ENCODE measurements at places on chromosomes 7 and 10. TPM values are rescaled to one million over a fixed set of nuclear protein-coding genes. Genes with fewer than 3 reads are reported as not detected.

- no peak for DNase-seq
Observed at GRCh38 chr10:55277549-55277948, 476.5 kb upstream of the PCDH15 start.

- DNase-seq: no peak
Observed at GRCh38 chr10:104638861-104639589, 2.1 kb upstream of the SORCS3 start.

- no peak for DNase-seq
Observed at GRCh38 chr7:2010551-2011265, 222.0 kb downstream of the MAD1L1 start.

DNA sequence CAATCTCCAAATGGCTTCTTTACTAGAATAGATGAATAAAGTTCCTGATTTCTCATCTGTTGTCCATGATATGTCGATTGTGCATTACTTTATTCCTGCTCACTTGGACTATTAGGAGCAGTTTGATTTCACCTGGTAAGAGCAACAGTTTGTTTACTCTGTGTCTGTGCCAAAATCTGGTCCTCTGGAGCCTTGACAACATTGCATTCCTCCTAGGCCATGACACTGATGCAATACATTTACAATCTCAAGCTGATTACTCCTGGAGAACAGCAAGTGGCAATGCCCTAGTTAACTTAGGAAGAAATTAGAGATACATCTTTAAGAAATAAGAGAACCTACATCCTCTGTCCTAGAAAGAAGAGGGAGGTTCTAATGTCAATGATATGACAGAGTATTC is 71.8 kb downstream of the SGCE start:
- peak; percentile 34 for DNase-seq

DNA sequence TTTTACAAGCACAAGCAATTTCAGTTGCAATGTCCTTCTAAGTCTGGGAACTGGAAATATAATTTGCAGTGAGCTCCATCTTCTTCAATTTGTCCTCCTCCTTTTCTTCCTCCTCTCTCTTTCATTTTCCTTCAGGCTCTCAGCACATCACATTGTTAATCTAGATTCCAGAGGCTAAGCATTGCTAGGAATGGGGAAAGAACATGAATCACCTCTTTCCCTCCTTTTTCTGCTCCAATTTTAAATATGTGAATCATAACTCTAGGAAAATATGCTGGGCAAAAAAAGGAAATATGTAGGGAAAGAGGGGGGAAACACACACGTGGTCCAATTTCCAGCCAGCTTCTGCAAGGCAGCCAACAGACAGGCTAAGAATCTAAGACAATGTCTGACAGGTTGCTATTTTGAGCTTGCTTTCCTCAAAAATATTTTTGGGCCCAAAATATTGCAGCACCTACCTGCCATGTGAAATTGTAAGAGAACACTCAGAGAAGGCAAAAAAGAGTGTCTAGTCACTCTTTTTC is 72.7 kb upstream of the NUPR2 start:
- no peak for DNase-seq

GRCh38 chr10:114646426-114646825 is 11.6 kb downstream of the ABLIM1 start:
- no peak for DNase-seq

DNA sequence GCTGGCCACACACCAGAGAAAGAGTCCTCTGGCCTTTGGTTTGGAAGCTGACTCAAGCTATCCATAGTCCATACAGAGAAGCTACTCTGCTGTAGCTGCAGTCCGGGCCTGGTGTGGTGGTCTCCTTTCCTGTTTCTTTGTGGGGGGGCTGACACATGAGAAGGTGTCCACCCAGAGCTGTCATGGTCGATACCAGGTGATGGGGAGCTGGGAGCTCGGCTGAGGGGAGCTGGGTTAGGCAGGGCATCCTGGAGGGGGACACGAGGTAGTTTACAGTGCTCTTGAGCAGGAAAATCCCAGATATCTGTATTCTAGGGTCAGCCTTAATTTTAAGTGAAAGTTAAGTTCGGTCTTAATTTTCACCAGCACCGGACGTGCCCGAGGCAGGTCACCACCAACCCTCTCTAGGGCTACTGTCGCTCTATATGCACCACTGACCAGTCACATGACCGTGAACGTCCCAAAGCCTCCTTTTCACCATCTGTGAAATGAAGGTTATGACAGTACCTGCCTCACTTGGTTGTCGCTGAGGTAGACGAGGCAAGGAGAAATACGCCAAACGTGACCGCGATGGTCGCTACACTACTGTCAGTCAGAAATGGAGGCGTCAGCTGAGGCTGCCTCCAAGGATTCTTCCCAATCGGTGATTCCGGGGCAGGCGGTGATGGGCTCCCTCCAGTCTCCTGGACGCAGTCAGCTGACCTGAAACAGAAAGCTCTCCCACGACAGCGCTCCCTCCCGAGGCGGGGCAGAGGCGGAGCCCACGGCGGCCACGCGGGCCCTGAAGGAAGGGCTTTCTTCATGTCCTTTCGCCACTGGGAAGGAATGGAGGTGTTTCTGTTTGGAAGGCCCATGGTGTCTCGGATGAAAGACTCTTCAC is 69.4 kb upstream of the SHH start:
- no peak for DNase-seq

DNA sequence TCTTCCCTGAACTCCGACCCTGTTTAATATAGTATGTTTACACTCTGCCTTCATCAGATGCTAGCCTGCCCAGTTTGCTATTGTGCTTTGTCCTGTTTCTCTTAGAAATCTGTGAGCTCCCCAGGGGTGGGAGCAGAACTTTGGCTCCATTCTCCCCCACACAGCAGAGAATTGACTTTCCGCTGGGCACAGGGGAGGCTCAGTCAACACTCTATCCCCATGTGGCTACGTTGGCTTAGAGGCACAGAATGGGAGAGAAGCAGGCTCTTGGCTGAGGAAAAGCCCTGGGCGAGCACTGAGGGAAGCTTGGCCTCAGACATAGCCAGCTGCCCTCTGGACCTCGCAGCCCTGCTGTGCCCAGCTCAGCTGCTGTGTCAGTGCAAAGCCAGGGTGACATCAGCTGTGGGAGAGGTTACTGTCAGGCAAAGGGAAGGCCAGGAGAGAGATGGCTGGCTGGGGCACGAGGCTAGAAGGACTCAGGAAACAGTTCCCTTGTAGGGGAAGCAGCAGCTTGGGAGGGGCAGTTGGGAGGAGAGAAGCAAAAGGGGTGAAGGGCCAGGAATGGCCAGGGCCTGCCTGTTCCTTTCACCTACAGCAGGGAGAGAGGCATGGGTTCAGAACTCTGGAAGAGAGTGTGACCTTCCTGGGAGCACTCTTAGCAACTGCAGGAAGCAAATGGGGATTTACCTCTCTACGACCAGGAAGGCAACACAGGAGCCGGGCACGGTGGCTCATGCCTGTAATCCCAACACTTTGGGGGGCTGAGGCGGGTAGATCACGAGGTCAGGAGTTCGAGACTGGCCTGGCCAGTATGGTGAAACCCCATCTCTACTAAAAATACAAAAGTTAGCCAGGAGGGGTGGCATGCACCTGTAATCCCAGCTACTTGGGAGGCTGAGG is 5.8 kb upstream of the SCD start:
- DNase-seq: no peak

GRCh38 chr10:99682752-99683151 is 23.4 kb downstream of the ENTPD7 start:
- DNase-seq: no peak

DNA sequence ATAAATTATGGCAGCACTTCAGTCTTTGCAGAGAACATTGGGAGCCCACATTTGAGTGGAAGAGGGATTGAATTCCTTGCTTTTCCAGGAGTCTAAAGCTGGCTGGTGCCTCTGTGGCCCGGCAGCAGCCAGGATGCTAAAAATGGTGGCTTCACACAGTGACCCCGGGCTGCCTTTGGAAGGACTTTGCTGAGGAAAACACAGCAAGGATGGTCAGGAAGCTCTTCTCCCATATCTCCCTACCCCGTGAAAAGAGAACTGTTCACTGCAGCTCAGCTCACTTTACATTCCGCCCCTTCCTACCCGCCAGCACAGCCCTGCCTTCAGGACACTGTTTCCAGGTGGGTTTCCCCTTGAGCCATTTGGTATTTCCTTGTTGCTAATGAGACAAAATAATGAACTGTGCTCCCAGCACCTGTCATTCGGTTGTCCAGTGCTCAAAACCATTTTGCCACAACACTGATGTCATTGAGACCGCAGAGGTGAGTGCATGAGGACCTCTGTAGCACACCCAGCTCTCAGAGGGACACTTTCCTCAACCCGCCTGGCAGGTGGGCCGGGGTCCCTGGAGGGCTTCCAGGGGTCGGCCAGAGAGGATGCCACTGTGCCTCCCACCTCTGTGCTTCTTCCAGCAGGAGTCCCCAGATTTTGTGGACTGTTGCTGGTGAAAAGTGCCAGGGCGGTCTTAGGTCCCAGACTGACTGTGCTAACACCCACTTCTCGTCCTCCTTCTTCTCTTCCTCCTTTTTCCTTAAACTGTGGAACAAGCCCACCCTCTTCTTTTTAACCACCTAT is 255.7 kb upstream of the PPP2R2D start:
- DNase-seq: no peak

GRCh38 chr10:96034625-96035024 is 8.8 kb upstream of the CCNJ start:
- DNase-seq: no peak

- no peak for DNase-seq
Observed at GRCh38 chr10:132521466-132522102, 16.0 kb upstream of the INPP5A start.

DNA sequence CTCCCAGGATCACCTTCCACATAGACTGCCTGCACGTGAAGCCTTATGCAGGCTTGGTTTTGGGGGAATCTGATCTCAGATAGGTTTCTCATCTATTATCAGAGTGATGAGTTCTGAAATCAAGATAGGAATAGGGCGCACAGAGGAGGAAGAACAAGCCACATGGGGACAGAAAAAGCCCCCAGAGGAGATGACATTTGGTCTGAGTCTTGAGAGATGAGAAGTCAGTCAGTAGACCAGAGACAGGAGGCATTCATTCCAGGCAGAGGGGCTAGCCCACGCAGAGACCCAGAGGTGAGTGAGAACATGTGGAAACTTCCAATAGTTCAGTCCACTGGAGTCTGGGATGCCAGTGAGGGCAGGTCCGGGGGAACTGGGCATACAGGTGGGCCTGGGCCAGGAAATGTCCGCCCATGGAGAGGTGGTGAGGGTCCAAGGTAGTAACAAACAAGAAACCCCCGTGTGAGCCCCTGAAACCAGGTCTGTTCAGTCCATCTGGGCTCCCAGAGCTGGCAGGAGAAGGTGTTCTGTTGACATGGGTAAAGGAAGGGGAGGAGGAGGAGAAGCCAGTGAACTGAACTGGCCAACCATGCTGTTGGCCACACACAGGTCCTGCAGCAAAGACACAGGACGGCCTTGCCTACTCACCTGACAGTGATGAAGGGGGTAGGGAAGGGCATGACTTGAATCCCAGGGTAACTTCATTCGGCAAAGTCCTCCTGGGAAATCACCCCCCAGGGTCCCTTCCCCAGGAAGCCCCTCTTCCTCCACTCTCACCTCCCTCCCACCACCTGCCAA is 69.3 kb upstream of the SMNDC1 start:
- DNase-seq: no peak

- peak; percentile 94 for DNase-seq
Observed at GRCh38 chr7:81769891-81770727, at the start of gene HGF. HGF (minus strand) TSS chr7:81770047; CDS start chr7:81769971, 76 bp downstream.

DNA sequence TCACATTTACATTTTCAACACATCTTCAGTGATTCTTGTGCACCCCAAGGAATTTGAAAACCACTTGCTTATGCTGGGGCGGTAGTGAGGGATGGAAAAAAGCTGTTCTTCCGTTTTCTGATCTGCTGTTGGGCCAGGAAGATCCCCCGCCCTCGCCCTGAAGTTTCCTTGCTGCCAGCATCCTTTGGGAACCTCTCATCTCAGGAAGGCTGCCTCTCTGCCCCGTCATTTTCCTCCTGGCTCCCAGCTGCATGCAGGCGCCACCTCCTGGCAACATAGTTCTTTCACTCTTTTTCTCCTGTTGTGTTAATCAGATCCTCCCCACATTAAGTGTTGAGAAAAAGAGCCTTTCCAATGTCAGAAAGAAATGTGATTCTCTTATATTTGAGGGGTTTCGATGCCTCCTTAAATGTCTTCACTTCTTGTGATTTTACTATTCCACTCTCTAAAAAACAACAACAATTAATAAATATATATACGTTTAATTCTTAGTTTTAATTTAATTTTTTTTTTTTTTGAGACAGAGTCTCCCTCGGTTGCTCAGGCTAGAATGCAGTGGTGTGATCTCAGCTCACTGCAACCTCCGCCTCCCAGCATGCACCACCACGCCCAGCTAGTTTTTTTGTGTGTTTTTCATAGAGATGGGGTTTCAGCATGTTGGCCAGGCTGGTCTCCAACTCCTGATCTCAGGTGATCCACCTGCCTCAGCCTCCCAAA is 122.9 kb downstream of the RALA start:
- DNase-seq: peak; percentile 74

GRCh38 chr7:17131060-17131345 is 167.4 kb upstream of the AHR start:
- peak; percentile 23 for DNase-seq

MEIG1 gene
- total RNA-seq: 0.32 TPM

VSTM2A gene
- total RNA-seq: not detected

HABP2 gene
- total RNA-seq: not detected

MRLN gene
- total RNA-seq: not detected

PTER gene
- 5.6 TPM for total RNA-seq

PLPP4 gene
- total RNA-seq: 0.86 TPM

CPXM2 gene
- total RNA-seq: not detected

CYP2C19 gene
- not detected for total RNA-seq

CAPZA2 gene
- 194 TPM for total RNA-seq

GPR15LG gene
- total RNA-seq: not detected

VENTX gene
- not detected for total RNA-seq

VWA2 gene
- under 0.01 TPM for total RNA-seq
